ENCODE measurements at places on chromosomes 13 and 19.

DNA sequence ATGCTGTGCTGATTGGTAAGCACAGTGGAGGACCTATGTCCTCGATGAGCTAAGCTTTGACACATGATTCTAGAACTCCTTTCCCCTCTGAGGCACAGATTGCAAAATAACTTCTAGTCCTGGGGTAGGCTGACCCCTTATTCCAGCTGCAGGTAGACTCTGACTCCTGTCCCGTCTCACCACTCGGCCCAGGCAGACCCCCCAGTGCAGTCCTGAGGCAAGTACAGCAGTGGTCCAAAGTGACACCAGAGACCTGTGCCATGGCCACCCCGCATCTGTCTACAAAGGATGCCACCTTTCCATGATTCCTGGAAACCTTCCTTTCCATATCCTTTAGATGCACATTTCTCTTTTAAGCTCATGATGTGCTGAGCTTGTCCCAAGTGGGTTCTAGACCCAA is 482.5 kb downstream of the ZNF536 start:
- DNase-seq: no peak

DNA sequence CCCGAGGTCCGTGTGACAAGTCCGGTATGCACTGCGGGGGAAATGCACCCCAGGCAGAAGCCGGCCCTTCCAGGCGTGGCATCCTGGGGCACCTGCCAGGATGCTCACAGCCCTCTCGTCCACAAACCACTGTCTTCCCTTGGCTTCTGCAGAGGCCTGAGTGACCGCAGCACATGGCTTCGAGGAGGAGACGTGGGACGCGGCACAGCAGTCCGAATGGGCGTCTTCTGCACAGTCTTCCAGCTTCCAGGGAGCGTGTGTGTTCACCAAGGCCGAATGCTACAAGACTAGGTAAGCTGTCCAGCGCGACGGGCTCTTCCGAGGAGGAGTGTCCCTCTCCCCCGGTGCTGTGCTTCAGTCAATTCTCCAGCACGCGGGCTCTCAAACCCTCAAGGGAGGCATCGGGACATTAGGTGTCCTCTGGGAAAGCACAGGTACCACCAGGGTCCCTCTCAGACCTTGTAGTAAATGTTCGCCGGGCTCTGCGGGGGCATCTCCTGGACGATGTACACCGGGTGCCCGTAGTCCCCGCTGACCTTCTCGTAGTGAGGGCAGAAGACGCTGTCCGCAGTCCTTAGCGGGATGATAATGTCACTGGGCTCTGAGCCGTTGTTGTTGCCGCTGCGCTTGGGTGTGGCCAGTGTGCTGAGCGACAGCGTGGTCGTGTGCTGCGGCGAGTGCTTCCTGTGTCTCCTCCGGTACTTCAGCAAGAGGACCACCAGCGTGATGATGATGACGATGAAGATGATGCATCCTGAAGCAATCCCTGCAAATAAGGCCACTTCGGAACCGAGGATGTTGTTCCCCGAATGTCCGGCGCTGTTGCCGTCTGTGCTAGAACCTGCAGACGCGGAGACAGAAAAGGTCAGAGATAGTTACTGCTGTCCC is 42.6 kb downstream of the EFNB2 start:
- no peak for DNase-seq

- DNase-seq: no peak
These were observed 18.5 kb downstream of the POU2F2 start for GRCh38 chr19:42113641-42114348.

- DNase-seq: no peak
These were observed 5.5 kb upstream of the ENOX1 start for GRCh38 chr13:43792076-43792881.

GRCh38 chr19:42098781-42099180 is 22.8 kb downstream of the ZNF574 start:
- DNase-seq: no peak

GRCh38 chr19:36245210-36246005 is 30.5 kb downstream of the ZNF146 start:
- DNase-seq: no peak

DNA sequence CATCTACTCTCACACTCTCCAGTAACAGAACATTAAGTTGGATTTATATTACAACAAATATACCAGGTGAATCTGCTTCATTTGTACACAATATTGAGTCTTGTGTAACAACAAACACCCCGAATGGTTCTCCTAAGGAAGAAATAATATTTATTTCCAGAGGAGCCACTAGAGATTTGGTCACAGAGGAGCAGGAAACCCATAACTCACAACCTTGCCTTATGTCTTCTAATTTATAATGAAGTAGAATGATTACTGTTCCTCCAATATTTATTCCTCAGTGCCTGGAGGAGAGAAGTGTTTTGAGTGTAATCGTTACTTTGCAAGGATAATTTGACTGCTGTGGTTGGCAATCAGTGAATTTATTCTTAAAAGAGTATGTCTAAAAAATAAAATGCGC is 1243.7 kb upstream of the PCDH20 start:
- no peak for DNase-seq

- DNase-seq: no peak
These were observed 67.6 kb downstream of the ZNF557 start for GRCh38 chr19:7137120-7137519.
